A549 treated with RU486 at 1 μM for 4 hours (cell line): ENCODE measurements at places on chromosomes 13 and 19. TPM values are rescaled to one million over a fixed set of nuclear protein-coding genes. Genes with fewer than 3 reads are reported as not detected.

The NXNL1 gene
- not detected in 5 replicates for total RNA-seq

The SLC1A6 gene
- total RNA-seq: not detected in 5 replicates

The NPAS1 gene
- 4.0 to 7.4 TPM (median 6.4 TPM) in 5 replicates for total RNA-seq

The HMG20B gene
- total RNA-seq: 44.8 to 73.0 TPM (median 63.6 TPM) in 5 replicates

The ACTL9 gene
- not detected in 5 replicates for total RNA-seq

The NOVA2 gene
- 0.08 to 0.19 TPM (median 0.11 TPM) in 5 replicates for total RNA-seq

The IGSF23 gene
- 0.30 to 0.63 TPM (median 0.48 TPM) in 5 replicates for total RNA-seq

The SIGLECL1 gene
- not detected in 5 replicates for total RNA-seq

The KLK1 gene
- total RNA-seq: 0.08 TPM in 1 of 5 replicates, not detected in the others

The COL5A3 gene
- 3.5 to 5.4 TPM (median 3.6 TPM) in 5 replicates for total RNA-seq

The GSX1 gene
- total RNA-seq: not detected in 5 replicates

The GNG7 gene
- 0.05 to 0.14 TPM (median 0.06 TPM) in 4 of 5 replicates, not detected in the other for total RNA-seq

The ZNF548 gene
- 2.9 to 4.0 TPM (median 3.5 TPM) in 5 replicates for total RNA-seq

The SYCN gene
- total RNA-seq: not detected in 5 replicates

The PCDH9 gene
- 5.5 to 7.2 TPM (median 6.8 TPM) in 5 replicates for total RNA-seq

The OR7C1 gene
- not detected in 5 replicates for total RNA-seq

The ZNF443 gene
- total RNA-seq: 0.76 to 1.5 TPM (median 0.99 TPM) in 5 replicates

The MAST1 gene
- total RNA-seq: 1.1 to 2.5 TPM (median 1.6 TPM) in 5 replicates

The UPK1A gene
- total RNA-seq: 0.67 to 0.99 TPM (median 0.85 TPM) in 5 replicates

The ZIM2 gene
- total RNA-seq: not detected in 5 replicates

The ZNF667 gene
- not detected in 5 replicates for total RNA-seq

The DENND1C gene
- 0.12 to 0.39 TPM (median 0.30 TPM) in 5 replicates for total RNA-seq

The FAM216B gene
- total RNA-seq: not detected in 5 replicates

The ERICH4 gene
- 0.10 TPM in 1 of 5 replicates, not detected in the others for total RNA-seq

The SH2D3A gene
- total RNA-seq: 12.1 to 16.8 TPM (median 14.5 TPM) in 5 replicates

The MAG gene
- not detected in 5 replicates for total RNA-seq

The ZNF699 gene
- total RNA-seq: 0.63 to 1.7 TPM (median 0.87 TPM) in 5 replicates

The MAP3K10 gene
- total RNA-seq: 13.3 to 19.3 TPM (median 17.7 TPM) in 5 replicates

The FAAP24 gene
- total RNA-seq: 14.5 to 17.0 TPM (median 15.5 TPM) in 5 replicates

The ZNF610 gene
- total RNA-seq: 0.06 TPM in 1 of 5 replicates, not detected in the others

The NLRP5 gene
- not detected in 5 replicates for total RNA-seq

The OR7A5 gene
- total RNA-seq: not detected in 5 replicates

The BST2 gene
- total RNA-seq: 0.13 to 0.15 TPM in 2 of 5 replicates, not detected in the others

The COL4A1 gene
- 58.8 to 107 TPM (median 92.5 TPM) in 5 replicates for total RNA-seq

The CATSPERD gene
- not detected in 5 replicates for total RNA-seq

The ZNF100 gene
- total RNA-seq: not detected in 5 replicates

The TNFRSF19 gene
- total RNA-seq: 1.5 to 3.8 TPM (median 3.1 TPM) in 5 replicates

The ADGRE1 gene
- total RNA-seq: 4.3 to 6.9 TPM (median 5.2 TPM) in 5 replicates

The LIM2 gene
- total RNA-seq: not detected in 5 replicates

The NANOS3 gene
- total RNA-seq: 1.3 to 4.2 TPM (median 2.6 TPM) in 5 replicates

The GPR18 gene
- not detected in 5 replicates for total RNA-seq
